ENCODE measurements at places on chromosomes 5 and 9.

GRCh38 chr9:132114102-132114707 is 34.5 kb upstream of the MED27 start:
- peak; percentile 56 for DNase-seq

DNA sequence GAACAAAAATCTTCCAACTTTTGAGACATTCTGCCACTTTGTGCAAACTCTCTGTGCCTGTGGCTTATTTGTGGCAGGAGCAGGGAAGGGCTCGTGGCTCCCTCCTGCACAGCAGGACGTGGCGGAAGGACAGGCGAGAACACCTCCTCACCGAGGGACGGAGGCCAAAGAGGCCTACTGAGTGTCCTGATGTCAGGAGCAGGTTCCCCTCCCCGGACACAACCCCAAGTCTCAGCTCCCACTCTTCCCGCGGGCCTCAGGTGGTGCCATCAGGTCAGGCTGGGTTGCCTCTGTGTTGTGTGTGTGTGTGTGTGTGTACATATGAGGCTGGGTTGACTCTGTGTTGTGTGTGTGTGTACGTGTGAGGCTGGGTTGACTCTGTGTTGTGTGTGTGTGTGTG is 136.8 kb upstream of the LPCAT1 start:
- DNase-seq: no peak

- no peak for DNase-seq
Measured at GRCh38 chr5:95262933-95263660, 21.8 kb downstream of the MCTP1 start.

DNA sequence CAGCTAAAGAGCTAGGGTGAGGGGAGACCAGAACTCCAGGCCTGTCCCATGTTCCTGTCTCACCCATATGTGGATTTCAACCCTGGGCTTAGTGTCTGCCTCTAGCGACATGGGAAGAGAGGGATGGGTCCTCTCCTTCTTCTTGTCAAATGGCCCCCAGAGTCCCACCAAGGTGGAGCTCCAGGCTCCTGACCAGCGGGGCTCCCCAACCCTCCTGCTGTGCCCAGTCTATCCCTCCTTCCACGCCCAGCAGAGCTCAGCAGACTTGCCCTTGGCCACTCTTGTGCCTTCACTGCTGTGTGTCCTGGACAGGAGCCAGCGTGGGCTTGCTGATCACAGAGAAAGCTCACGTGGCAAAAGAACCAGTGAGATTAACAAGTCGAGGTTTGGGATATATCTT is 123.0 kb upstream of the GABRP start:
- DNase-seq: no peak

- DNase-seq: no peak
Measured at GRCh38 chr5:147484708-147485020, 25.2 kb downstream of the DPYSL3 start.

- DNase-seq: no peak
Measured at GRCh38 chr5:127702926-127703561, at the start of gene CCDC192. CCDC192 (plus strand) TSS chr5:127703391; CDS start chr5:127703446, 55 bp downstream.

- DNase-seq: no peak
Measured at GRCh38 chr9:72297516-72297915, 67.5 kb downstream of the ZFAND5 start.

DNA sequence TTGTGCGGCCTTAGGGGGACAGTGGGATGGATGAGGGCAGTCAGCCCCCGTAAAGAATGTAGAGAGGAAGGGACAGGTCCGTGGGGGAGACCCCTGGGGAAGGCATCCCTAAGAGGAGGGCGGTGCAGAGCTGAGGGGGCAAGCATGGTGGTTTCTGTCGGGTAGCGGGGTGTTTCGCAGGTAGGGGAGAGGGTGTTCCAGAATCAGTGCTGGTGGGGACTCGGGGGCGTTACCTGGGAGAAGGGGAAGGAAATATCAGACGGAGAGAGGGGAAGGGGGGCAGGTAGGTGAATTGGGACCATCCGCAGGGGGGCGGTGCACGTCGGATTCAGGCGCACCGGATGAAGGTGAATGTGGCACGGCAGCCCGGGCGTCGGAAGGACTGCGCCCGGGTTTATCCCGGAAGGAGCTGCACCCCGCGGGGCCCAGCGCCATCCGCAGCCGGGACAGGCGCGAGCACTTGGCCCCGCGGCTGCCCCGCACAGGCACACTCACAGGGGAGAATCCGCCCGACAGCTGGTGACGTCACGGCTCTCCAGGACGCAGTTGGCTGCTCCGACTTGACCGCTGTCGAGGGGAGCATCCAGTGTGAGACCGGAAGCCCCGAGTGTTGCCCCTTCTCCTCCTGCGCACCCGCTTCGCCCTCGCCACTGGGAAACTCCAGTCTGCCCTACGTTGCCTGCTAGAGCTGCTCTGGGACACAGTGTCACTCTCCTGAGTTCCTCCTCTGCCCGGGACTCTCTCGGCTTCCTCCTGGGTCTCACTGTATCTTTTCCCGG is 1.3 kb downstream of the CD72 start:
- peak; percentile 86 for DNase-seq

DNA sequence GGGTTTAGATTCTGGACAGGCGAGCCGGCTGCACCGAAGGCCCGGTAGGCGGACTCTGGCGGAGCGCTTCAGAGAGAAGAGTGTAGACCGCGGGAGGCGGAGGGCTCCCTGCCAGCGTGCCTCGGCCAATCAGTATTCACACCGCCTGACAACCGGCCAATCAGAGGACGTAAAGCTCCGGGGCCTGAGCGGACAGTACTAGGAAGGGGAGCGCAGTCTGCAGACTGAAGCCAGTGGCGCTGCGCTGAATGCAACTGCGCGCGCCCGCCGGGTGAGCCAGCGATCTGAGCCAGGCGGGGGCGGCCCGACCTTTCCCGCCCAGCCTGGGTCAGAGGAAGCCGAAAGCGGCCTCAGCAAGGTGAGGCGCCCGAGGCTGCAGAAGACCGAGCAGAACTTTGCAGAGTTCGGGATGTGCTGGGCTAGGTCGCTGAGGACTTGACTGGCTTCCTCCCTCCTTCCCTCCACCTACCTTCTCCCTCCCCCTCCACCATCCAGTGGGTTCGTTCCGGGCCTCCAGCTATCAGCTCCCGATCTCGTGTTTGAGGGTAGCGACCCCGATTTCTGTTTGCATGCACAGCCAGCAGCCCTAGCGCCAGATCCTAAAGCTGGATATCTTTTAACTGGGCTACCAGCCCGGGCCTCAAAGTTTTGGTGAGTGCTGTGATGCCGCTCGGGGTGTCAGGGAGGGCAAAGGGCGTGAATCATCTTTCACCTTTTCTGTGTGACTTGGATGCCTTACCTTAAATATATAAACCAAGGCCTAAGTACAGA is at the start of gene DMRT2:
Gene DMRT2, plus strand, starts transcription at position 233 of the 771 bp plus-strand sequence. CDS start 1,257 bp downstream, outside the sequence.
- DNase-seq: peak; percentile 88

- no peak for DNase-seq
Measured at GRCh38 chr9:34884747-34885189, 73.3 kb upstream of the PHF24 start.

DNA sequence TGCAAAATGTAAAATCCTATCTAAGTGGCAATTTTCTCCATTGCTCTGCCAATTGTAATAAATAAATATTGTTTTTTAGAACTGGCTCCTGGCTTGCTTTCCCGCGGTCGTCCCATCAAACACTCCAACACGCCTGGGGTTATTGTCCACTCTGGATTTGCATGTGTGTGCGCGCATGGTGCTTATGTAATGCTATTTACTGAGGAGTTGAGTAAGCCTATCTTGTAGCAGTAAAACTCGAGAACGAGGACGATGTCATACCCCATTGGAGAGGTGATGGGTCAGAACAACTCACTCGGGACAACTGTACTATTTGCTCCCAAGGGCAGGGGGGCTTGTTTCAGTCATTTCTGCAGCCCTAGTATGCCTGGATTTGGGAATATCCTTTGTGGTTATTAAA is 220.9 kb downstream of the PAX5 start:
- no peak for DNase-seq

DNA sequence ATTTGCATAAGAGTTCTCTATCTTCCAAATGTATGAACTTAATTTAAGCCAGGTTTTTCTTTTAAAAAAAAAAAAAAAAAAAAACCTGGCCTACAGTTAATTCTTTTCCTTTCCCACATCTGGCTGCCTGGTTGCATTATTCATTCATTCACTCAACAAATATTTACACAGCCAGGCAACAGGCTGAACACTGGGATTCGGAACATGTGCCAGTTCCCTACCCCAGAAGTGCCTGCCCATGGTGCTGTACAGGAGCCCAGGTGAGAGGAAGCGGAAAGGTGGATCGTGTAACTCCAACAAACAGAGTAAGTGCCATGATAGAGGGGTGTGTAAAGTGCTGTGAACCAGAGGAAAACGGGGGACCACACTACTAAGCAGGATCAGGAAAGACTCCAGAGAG is 93.6 kb downstream of the CDK5RAP2 start:
- no peak for DNase-seq

GRCh38 chr5:110031402-110032140 is 341.8 kb downstream of the MAN2A1 start:
- no peak for DNase-seq

- DNase-seq: no peak
Measured at GRCh38 chr9:126218359-126219125, 108.1 kb upstream of the MVB12B start.

DNA sequence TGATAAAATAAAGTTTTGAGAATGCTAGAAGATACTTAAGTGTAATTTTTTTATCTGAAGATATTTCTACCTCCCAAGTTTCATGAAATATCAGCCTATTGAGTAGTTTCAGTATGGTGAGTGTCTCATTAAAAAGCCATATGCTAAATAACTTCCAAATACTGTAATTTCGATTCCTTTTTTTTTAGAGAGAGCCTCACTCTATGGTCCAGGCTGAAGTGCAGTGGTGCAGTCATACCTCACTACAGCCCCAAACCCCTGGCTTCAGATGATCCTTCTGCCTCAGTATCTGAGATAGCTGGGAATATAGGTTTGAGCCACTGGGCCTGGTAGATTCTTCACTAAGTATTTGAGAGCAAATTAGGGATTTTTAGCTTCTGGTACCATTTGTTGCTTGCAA is 24.5 kb downstream of the CDC42SE2 start:
- no peak for DNase-seq

GRCh38 chr9:99192786-99193465 is 28.8 kb downstream of the ALG2 start:
- no peak for DNase-seq

DNA sequence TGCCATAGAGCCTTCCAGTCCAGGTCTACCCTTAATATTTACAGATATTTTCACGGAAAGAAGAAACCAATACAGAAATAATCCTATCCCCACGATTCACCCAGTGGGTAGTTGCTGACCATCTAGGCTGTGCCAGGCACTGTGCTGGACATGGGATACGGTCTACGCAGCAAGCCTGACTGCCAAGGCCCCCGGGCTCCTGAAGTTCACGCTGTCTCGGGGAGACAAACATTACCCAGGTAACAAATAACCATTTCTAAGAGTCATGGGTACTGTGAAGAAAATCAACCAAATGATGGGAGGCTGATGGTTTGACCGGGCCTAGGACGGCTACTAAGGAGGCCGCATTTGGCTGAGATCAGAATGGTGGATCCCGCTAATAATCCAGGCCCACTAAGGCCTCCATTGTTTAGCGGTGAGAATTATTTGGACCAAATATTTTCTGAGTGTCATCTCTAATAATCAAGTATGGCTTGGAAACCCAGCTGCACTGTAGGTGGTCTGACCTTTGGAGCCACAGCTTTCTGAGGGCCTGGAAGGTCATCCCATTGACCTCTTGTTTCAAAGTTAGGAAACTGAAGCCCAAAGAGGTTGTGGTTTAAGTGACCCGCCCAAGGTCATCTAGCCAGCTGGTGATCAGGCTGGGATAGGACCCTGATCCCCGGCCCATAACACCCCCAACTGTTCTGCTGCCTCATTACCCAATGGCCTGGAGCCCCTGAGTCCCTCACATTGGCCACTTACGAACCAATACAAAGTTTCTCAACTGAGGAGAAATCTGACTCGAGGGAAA is 82.4 kb downstream of the AK8 start:
- DNase-seq: no peak

Data from left lung (tissue), 14 donors.